SW480 (cell line): ENCODE measurements at places on chromosomes 12 and 14.
A peak's percentile ranks its signal among the peaks of the same experiment; 100 is the strongest.

- no peak for DNase-seq
Measured at GRCh38 chr12:120820884-120821510, 83.2 kb downstream of the SPPL3 start.

DNA sequence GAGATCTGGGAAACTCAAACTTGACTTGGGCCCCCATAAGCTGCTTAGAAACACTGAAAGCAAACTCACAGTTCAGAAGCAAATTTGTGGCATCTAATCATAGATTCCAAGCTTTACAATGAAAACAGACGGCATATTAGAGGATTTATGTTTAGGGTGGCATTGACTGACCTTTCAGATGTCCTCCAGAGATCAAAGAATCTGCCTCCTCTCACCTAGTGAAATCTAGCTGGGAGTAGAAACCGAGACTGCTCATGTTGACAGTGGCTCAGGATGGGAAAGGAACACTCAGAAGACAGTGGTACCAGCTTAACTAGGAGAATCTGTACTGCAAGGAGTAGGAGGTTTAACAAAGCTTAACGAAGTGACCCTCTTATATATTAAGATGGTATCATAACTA, 345.0 kb downstream of the GXYLT1 start:
- no peak for DNase-seq

- DNase-seq = peak; percentile 51
Measured at GRCh38 chr14:53670701-53671100, 285.9 kb downstream of the BMP4 start.

- DNase-seq = no peak
Measured at GRCh38 chr12:103821773-103822172, 19.3 kb downstream of the NT5DC3 start.

DNA sequence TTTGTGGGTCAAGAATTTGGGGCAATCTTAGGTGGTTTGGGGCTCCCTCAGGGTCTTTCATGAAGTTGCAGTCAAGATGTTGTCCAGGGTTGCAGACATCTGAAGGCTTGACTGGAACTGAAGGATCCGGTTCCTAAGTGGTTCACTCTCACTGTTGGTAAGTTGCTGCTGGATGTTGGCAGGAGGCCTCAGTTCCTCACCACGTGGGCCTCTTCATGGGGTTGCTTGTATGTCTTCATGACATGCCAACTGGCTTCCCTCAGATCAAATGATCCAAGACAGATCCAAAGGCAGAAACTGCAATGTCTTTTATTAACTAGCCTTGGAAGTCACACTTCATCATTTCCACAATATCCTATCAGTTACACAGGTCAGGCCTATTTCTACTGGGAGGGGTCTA, 49.2 kb downstream of the ARF6 start:
- DNase-seq = no peak

GRCh38 chr14:20409226-20409625, 4.1 kb downstream of the TEP1 start:
- DNase-seq = no peak

DNA sequence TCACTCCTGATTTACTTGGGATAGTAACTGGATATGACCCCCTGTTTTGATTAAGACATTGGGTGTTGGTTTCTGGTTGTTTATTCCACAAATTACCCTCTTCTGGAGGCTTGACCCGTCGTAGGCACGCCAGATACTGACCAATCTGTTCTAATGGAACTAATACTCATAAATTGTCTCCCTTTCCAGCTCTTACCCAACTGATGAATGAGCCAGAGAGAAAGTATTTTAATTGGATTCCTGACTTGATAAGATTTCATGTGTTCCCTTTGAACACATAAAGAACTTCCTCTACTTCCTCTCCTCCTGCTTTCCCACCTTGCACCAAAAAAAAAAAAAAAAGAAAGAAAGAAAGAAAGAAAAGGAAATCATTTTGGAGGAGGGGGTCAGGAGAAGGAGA, 340.9 kb downstream of the PCNX1 start:
- no peak for DNase-seq

DNA sequence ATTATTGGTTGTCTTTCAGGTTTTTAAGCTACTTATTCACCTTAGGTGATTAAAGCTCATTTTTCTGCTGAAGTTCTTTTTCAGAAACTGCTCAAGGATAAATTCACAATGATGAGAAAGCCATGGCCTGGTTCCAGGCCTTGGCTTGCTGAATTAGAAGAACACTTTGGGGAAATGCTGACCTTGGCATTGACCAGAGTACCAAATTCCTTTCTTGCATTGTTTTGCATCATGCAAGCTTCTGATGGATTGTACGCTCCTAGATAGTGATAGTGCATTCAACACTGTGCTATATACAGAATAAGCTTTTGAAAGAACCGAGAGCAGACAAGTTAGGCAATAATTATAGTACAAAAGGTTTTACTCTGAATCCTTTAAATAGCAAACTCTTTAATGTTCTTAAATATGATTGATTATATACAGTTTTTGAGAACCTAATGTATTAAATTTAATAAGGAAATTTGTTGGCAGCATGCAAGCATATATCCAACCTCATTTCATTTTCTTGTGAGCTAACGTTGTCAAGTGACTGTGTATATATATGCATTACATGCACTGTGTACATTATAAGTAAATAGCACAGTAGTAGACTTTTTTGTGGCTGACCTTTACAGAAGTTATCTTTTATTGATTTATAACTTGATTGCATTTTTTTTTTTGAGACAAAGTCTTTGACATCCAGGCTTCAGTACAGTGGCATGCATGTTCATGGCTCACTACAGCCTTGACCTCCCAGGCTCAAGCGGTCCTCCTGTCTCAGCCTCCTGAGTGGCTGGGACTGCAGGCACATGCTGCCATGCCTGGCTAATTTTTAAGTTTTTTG, 99.2 kb downstream of the DIP2B start:
- DNase-seq = no peak

GRCh38 chr12:15706010-15706676, 83.0 kb downstream of the EPS8 start:
- DNase-seq = no peak

- DNase-seq = peak; percentile 10
Measured at GRCh38 chr14:55780156-55780946, 200.3 kb downstream of the KTN1 start.

- DNase-seq = no peak
Measured at GRCh38 chr12:48084066-48084465, 21.8 kb downstream of the SENP1 start.

DNA sequence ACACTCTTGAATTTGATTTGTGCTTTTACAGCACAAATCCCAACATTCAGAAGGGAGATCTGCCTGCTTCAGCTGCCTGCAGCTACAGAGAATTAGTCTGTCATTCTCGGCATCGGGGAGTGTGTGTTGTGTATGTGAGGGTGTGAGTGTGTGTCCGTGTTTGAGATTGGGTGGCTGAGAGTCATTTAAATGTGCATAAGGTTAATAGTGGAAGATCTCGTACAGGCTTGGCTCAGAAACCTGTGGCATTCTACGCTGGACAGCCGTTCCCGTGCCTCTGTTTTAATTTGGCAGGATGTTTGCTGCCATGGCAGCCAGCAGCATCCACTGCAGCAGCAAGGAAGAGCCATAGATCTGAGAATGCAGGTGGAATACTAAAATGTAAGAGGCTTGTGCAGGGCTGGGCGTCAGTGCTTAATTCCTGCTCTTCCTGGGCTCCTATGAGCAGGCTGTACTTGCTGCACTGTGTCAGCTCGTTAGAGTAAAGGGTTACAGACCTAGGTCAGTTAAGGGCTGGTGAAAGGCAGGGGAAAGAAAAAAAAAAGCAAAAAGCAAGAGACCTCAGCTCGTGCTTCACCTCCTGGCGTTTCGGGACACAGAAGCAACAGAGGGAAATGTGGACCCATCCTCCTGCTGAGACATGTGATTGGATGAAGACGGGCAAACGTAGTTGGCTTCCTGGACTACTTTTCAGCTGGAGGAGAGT, 205.4 kb downstream of the NAV3 start:
- no peak for DNase-seq

DNA sequence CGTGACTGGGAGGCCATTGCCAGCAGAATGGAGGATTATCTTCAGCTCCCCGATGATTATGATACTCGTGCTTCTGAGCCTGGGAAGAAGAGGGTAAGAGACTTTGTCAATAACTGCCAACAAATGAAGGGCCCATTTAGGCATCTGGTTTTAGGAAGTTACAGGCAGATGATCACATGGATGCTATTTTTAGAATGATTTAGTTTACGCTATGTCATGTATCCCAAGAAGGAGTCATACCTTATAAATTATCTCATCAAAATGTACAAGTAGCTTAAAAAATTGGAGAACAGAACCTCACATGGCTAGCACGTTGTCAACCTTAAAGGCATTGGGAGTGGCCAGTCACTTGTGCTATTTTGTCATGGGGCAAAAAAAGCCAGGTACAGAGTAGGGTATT, 46.7 kb downstream of the PROX2 start:
- DNase-seq = no peak

- no peak for DNase-seq
Measured at GRCh38 chr14:84029720-84030119, 1500.2 kb upstream of the FLRT2 start.

GRCh38 chr12:76383988-76384387, 35.8 kb upstream of the BBS10 start:
- no peak for DNase-seq

DNA sequence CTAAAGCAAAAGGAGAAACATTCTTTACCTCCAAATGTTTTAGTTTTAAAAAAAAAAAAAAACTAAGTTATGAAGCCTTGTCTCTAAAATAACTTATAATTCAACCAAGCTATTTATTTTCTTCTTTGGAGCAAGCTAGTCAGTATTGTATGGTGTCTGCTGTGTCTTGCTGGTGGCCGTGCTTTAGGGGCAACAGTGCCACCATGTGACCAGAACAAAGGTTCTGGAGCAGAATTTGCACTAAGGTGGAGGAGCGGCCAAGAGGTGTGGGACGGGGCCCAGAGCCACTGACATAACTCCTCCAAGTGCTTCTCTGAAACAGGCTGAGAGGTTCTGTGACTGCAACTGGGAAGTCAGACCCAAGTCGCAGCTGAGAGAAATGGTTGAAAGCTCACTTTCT, 4.5 kb downstream of the FICD start:
- peak; percentile 14 for DNase-seq

DNA sequence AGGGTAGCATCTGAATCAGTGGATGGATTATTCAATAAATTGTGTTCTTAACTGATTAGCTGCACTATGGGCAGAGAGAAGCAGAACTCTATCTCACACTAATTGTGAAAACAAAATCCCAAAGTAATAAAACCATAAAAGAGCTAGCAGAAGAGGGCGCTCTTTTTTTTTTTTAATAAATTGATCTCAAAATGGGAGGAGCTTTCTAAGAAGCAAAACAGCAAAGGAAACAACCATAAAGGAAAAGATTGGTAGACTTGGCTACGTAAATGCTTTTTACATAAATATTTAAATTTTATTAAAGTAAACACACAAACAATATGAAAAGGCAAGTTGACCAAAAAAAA, 1.5 kb upstream of the TM7SF3 start:
- peak; percentile 92 for DNase-seq

- no peak for DNase-seq
Measured at GRCh38 chr14:57205938-57206337, 62.8 kb downstream of the EXOC5 start.

- DNase-seq = no peak
Measured at GRCh38 chr12:88433997-88434703, 146.1 kb downstream of the KITLG start.

GRCh38 chr14:38143170-38143569, 64.5 kb upstream of the SSTR1 start:
- DNase-seq = no peak

- no peak for DNase-seq
Measured at GRCh38 chr12:1503281-1503711, 91.1 kb downstream of the FBXL14 start.

GRCh38 chr12:28145216-28145615, 45.0 kb upstream of the CCDC91 start:
- no peak for DNase-seq

GRCh38 chr12:112944024-112944690, 5.9 kb downstream of the OAS3 start:
- DNase-seq = no peak

- DNase-seq = no peak
Measured at GRCh38 chr12:13561923-13562322, 365.4 kb downstream of the EMP1 start.

- peak; percentile 9 for DNase-seq
Measured at GRCh38 chr12:117671734-117672133, 297.1 kb downstream of the KSR2 start.

- no peak for DNase-seq
Measured at GRCh38 chr14:94203473-94204210, 29.5 kb downstream of the PPP4R4 start.

- DNase-seq = no peak
Measured at GRCh38 chr14:69879175-69880043, at the start of gene SMOC1. Gene SMOC1 (plus strand): TSS chr14:69879416. CDS start chr14:69879679, 263 bp downstream.

GRCh38 chr12:112241176-112241575, 115.8 kb downstream of the TRAFD1 start:
- no peak for DNase-seq

DNA sequence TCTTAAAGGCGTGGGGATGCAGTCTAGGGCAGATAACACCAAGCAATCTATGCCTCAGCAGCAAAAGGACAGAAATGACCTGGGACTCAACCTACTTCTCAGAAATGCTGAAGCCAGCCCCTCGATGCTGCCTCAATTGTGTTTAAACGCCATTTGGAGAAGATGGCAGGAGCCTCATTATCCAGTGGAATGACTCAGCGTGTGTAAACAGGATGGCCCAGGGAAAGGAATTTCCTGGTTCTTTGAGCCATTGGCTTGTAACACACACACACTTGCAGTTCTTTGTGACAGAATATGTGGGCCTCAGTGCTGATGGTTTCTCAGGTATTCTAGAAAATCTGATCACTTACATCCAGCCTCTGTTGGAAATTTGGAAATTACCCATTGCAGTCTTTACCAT, 154.3 kb downstream of the NTF3 start:
- DNase-seq = peak; percentile 47

DNA sequence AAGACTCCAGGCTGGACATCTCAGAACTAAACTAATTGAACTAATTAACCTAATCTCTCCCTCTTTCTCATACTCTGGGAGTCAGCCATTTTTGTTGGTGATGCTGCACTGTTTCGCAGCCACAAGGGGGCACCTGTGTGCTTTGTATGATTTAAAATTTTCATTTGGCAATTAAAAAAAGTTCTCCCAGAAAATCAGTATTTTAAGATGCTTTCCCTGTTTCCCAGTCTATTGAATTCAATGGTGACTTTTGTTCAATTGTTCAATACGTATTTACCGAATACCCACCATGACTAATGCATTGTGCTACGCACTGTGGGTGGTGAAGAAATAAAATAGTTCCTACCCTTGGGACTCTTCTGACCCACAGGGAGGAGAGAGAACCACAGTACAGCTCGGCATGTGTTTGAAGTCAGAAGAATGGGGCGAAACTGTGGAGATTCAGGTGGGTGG, 63.7 kb downstream of the ZNF664 start:
- DNase-seq = peak; percentile 35

GRCh38 chr14:101444116-101444515, 117.2 kb upstream of the DIO3 start:
- peak; percentile 87 for DNase-seq
